ENCODE measurements at places on chromosomes 4 and X.
A peak's percentile ranks its signal among the peaks of the same experiment; 100 is the strongest.

GRCh38 chr4:76212851-76213414, 691 bp downstream of the SCARB2 start:
- peak; percentile 55 for DNase-seq

DNA sequence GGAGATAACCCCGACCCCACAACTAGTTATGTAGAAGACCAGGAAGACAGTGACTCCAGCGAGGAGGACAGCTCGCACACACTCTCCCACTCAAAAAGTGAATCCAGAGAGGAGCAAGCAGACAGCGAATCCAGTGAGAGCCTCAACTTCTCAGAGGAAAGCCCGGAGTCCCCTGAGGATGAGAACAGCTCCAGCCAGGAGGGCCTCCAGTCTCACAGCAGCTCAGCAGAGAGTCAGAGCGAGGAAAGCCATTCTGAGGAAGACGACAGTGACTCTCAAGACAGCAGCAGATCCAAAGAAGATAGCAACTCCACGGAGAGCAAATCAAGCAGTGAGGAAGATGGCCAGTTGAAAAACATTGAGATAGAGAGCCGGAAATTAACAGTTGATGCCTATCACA, 12.8 kb downstream of the DMP1 start:
- DNase-seq: no peak

- DNase-seq: no peak
These were observed 24.7 kb downstream of the TLR10 start for GRCh38 chr4:38757945-38758600.

DNA sequence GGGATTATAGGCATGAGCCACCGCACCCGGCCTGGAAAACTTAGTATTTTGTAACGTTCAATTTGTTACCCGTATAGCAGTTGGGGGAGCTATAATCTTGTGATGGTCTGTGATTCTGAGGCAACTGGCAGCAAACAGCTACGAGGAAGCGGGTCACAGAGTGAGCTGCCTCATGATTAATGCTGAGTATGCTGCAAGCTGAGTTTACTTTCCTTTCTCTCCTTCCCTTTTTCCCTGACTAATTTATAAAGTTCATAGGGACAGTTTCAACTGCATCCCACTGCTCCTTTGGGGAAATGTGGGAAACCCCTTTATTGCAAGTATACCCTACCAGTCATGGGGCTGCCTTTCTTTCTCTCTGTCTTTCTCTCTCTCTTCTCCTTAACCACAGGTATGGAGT, 17.7 kb upstream of the ELOVL6 start:
- no peak for DNase-seq

GRCh38 chr4:155582041-155582440, 84.6 kb upstream of the GUCY1A1 start:
- DNase-seq: no peak

DNA sequence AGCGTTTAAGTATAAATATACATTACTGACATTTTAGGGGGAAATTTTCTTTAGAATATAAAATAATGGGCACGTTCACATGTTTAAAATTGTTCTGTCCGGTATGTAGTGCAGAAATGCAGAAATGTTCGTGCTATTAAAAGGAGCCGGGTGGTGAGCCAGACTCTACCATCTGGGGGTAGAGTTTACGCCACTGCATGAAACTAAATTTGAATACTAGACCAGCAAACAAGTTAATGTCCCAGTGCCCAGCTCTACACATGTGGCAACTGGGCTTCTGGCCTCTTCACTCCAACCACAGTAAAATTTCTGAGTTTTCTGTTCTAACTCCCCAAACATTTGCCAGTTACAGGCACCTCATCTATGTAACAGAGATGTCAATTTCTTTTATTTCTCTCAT, 1453.3 kb upstream of the TENM3 start:
- no peak for DNase-seq

DNA sequence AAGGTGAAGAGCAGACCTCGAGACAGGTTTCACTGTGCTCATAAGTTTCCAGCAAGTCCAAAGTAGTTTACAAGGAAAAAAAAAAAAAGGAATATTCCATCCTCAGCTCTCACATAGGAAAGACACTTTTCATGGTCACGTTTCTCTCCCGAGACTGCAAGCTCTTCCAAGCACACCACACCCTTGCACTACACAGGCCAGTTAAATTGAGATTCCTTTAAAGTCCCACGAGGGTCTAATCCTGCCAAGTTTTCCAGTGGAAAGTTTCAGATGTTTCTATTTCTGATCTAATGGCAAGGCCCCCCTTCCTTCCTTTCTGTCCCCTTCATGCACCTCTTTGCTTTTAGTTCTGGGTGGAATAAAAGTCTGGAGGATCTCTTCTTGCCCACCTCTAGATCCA, 67.9 kb upstream of the PCDH19 start:
- no peak for DNase-seq

- DNase-seq: no peak
These were observed 43.1 kb downstream of the DDIT4L start for GRCh38 chr4:100147198-100147597.

GRCh38 chr4:118338981-118339765, 13.6 kb downstream of the PRSS12 start:
- peak; percentile 58 for DNase-seq

All from foreskin melanocyte (primary cell).